Endodermal cell (in vitro differentiated cells): ENCODE measurements at places on chromosomes 3 and 15. TPM values are rescaled to one million over a fixed set of nuclear protein-coding genes. Genes with fewer than 3 reads are reported as not detected.

GRCh38 chr3:101865751-101866509 is 16.6 kb downstream of the NFKBIZ start:
- H3K4me3 ChIP-seq: no peak overlapping the region
- DNase-seq: peak; percentile 53
- H3K27me3 ChIP-seq: no peaks in the 10 kb centered on the region
- H3K4me1 ChIP-seq: peaks cover 5% of the 10 kb centered on the region

DNA sequence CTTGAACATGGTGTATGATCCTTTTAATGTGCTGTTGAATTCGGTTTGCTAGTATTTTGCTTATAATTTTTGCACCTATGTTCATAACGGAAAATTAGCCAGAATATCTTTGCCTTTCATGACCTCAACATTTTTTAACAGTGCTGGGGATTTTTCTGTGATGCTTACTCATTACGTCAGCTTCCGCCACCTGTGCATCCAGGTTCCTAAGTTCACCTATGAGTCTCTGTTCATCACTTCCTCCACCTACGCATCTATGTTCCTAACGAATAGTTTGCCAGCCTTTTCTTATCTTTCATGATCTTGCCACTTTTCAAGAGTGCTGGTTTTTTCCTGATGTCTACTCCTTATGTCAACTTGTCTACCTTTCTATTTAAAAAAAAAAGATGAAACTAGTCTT is 16.5 kb downstream of the AADACL2 start:
- no peak overlapping the region for H3K4me3 ChIP-seq
- no peak for DNase-seq
- no peaks in the 10 kb centered on the region for H3K36me3 ChIP-seq
- H3K27ac ChIP-seq: no peak overlapping the region

DNA sequence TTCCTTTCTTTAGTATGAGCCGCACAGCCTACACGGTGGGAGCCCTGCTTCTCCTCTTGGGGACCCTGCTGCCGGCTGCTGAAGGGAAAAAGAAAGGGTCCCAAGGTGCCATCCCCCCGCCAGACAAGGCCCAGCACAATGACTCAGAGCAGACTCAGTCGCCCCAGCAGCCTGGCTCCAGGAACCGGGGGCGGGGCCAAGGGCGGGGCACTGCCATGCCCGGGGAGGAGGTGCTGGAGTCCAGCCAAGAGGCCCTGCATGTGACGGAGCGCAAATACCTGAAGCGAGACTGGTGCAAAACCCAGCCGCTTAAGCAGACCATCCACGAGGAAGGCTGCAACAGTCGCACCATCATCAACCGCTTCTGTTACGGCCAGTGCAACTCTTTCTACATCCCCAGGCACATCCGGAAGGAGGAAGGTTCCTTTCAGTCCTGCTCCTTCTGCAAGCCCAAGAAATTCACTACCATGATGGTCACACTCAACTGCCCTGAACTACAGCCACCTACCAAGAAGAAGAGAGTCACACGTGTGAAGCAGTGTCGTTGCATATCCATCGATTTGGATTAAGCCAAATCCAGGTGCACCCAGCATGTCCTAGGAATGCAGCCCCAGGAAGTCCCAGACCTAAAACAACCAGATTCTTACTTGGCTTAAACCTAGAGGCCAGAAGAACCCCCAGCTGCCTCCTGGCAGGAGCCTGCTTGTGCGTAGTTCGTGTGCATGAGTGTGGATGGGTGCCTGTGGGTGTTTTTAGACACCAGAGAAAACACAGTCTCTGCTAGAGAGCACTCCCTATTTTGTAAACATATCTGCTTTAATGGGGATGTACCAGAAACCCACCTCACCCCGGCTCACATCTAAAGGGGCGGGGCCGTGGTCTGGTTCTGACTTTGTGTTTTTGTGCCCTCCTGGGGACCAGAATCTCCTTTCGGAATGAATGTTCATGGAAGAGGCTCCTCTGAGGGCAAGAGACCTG is 13.2 kb downstream of the GREM1 start:
- peak; percentile 91 for DNase-seq
- H3K27ac ChIP-seq: no peak overlapping the region
- no peak overlapping the region for H3K4me3 ChIP-seq
- no peaks in the 10 kb centered on the region for H3K27me3 ChIP-seq

DNA sequence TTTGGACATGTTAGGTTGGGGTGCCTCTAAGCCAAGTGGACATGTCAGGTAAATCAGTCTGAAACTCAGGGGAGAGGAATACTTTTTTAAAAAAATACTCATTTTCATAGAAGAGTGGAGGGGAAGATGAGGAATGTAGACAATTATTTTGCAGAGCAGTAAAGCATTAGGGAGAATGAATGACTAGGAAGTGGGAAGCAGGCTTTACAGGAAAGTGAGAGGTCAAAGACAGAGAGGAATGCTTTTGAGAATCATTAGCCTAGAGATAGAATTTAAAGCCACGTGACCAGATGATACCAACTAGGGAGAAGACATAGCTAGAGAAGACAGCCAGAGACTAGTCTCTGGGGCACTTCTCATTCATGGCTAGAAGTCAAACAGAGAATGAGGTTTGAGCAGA is 91.0 kb downstream of the RAD18 start:
- no peaks in the 10 kb centered on the region for H3K27me3 ChIP-seq
- H3K4me3 ChIP-seq: no peak overlapping the region
- H3K27ac ChIP-seq: no peak overlapping the region
- no peak for DNase-seq
- H3K36me3 ChIP-seq: peaks cover 8% of the 10 kb centered on the region
- no peaks in the 10 kb centered on the region for H3K4me1 ChIP-seq

GRCh38 chr15:23850666-23851065 is 163.6 kb upstream of the NDN start:
- no peaks in the 10 kb centered on the region for H3K27me3 ChIP-seq
- DNase-seq: no peak
- no peak overlapping the region for H3K27ac ChIP-seq
- no peaks in the 10 kb centered on the region for H3K4me1 ChIP-seq
- H3K36me3 ChIP-seq: no peaks in the 10 kb centered on the region

DNA sequence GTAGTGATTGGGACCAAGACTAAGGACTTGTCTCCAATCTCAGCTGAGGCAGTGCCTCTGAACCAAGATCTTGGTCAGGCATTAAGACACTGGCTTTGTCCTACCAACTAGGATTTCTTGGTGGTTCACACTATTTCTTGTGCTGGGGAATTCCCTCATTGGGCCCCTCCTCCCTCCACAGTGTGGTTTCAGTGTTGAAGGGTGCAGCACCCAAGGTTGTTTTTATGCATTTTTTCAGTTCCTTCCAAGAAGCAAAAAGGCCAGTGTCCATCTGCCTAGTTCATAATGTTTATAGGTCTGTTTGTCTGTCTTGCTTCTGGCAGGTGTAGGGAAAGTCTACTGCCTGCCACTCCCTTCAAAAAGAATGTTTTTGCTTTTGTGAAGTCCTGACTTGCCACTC is 10.6 kb upstream of the ITPKA start:
- H3K27me3 ChIP-seq: no peaks in the 10 kb centered on the region
- H3K4me3 ChIP-seq: no peak overlapping the region
- no peaks in the 10 kb centered on the region for H3K4me1 ChIP-seq
- no peak overlapping the region for H3K27ac ChIP-seq
- no peak for DNase-seq

- no peaks in the 10 kb centered on the region for H3K27me3 ChIP-seq
- H3K36me3 ChIP-seq: no peaks in the 10 kb centered on the region
- H3K4me3 ChIP-seq: no peak overlapping the region
- no peak overlapping the region for H3K27ac ChIP-seq
Measured at GRCh38 chr3:151468284-151468917, 7.5 kb upstream of the IGSF10 start.

DNA sequence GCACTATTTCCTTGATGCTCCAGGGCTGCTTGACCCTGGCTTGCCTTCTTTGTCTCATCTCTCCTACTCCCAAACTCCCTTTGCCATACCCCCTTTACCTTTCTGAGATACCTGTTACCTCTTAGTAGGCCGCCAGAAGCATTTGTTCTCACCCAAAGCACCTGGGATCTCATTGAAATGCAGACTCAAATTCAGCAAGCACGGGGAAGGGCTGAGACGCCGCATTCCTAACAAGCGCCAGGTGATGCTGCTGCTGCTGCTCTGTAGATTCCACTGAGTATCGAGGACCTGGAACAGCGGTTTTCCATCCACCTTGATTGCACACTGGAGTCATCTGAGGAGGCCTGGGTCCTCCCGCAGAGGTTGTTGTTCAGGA is 91.8 kb downstream of the TMEM266 start:
- no peaks in the 10 kb centered on the region for H3K27me3 ChIP-seq
- no peak overlapping the region for H3K4me3 ChIP-seq
- H3K27ac ChIP-seq: no peak overlapping the region
- no peaks in the 10 kb centered on the region for H3K4me1 ChIP-seq
- H3K36me3 ChIP-seq: no peaks in the 10 kb centered on the region

GRCh38 chr15:32715276-32715675 is 2.5 kb upstream of the GREM1 start:
- no peaks in the 10 kb centered on the region for H3K36me3 ChIP-seq
- no peak overlapping the region for H3K4me3 ChIP-seq
- no peak for DNase-seq

GRCh38 chr3:81968658-81969057 is 207.2 kb upstream of the GBE1 start:
- DNase-seq: no peak
- H3K27me3 ChIP-seq: no peaks in the 10 kb centered on the region
- no peaks in the 10 kb centered on the region for H3K36me3 ChIP-seq
- H3K4me1 ChIP-seq: no peaks in the 10 kb centered on the region

DNA sequence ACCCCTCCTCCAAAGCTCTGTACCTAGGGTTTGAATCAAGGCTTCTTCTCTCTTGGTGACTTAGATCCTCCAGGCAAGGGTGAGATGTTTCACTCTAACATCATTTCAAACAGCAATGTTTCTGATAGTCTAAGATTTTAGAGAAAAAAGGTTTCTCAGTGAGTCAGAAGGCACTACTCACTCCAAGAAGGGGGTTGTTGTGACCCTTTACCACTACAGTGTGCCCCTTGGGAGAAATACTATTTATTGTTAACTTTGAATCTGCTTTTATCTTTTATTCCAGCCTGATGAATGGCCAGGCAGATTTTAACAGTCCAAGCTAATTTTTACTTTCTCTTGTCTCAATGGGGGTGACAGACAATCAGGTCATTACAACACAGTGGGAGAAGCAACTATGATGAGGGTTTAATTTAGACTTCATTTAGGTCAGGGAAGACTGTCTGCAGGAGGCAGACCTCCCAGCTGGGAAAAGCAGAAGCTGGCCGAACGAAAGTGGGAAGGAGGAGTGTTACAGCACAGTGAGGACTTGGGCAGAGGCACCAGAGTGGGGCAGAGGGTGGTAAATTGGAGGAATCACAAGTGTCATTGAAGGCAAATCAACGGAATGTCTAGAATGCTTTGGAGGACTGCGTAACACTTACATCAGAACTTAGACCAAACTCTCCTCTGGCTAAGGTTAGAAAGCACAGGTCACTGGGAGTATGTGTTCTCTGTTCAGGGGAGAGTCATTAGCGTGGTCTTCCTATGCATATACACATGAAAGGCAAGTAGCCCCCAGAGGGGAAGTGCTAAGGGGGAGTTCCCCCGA is 21.2 kb downstream of the ZNF860 start:
- H3K36me3 ChIP-seq: no peaks in the 10 kb centered on the region
- peak; percentile 44 for DNase-seq
- no peaks in the 10 kb centered on the region for H3K27me3 ChIP-seq
- H3K27ac ChIP-seq: no peak overlapping the region
- H3K4me3 ChIP-seq: no peak overlapping the region

The FOXL2NB gene
- 0.24 TPM in 1 of 3 replicates, not detected in the others for total RNA-seq

DNA sequence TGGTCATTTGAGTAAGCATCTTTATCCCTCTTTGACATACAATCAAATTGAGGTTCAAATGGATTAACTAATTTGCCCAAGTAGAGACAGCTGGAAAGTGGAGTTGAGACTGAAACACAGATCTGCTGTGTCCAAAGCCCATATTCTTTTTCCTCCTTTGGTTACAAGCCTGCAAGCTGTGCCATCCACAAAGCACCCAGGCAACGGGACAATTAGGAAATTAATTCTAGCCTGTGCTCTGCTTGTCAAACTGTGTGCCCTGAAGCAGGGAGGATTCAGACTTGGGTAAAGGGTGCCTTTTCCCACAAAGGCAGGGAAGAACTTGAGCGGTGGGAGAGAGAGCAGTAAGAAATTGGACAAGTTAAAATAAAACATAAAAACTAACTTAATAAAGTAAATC is 127.9 kb downstream of the DTWD1 start:
- H3K36me3 ChIP-seq: no peaks in the 10 kb centered on the region
- DNase-seq: no peak
- no peak overlapping the region for H3K4me3 ChIP-seq
- H3K27me3 ChIP-seq: no peaks in the 10 kb centered on the region
- no peak overlapping the region for H3K27ac ChIP-seq

- H3K27ac ChIP-seq: no peak overlapping the region
- H3K36me3 ChIP-seq: no peaks in the 10 kb centered on the region
- no peak for DNase-seq
- no peaks in the 10 kb centered on the region for H3K4me1 ChIP-seq
- H3K4me3 ChIP-seq: no peak overlapping the region
- H3K27me3 ChIP-seq: no peaks in the 10 kb centered on the region
Measured at GRCh38 chr15:85277847-85278370, 102.5 kb upstream of the AKAP13 start.

The ZNF502 gene
- 0.07 and 0.29 TPM in 2 replicates for total RNA-seq

DNA sequence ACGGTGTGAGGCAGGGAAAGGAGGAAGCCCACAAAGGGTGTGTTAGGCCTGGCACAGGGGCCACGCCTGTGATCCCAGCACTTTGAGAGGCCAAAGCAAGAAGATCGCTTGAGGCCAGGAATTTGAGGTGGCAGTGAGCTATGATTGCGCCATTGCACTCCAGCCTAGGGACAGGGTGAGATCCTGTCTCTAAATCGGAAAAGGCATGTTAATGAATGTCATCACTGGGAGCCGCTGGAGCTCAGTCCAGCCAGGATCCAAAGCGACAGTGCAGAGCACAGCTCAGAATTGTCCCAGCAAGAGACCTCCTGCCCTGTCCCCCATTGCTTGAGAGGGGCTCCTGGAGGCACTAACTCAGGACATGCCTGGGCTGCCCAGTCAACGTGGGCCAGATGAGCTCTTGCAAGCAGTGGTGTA is 15.0 kb upstream of the FBLN2 start:
- H3K4me3 ChIP-seq: no peak overlapping the region
- H3K27me3 ChIP-seq: no peaks in the 10 kb centered on the region
- no peak overlapping the region for H3K27ac ChIP-seq

- no peaks in the 10 kb centered on the region for H3K36me3 ChIP-seq
- no peaks in the 10 kb centered on the region for H3K27me3 ChIP-seq
- DNase-seq: peak; percentile 48
- H3K27ac ChIP-seq: no peak overlapping the region
- peaks cover 4% of the 10 kb centered on the region for H3K4me1 ChIP-seq
Measured at GRCh38 chr3:56928379-56929068, 126.8 kb upstream of the ARHGEF3 start.

GRCh38 chr15:83567318-83567717 is 86.6 kb upstream of the ADAMTSL3 start:
- H3K27ac ChIP-seq: no peak overlapping the region
- H3K4me1 ChIP-seq: no peaks in the 10 kb centered on the region
- H3K4me3 ChIP-seq: no peak overlapping the region
- no peaks in the 10 kb centered on the region for H3K36me3 ChIP-seq

GRCh38 chr15:29456964-29457363 is 187.3 kb upstream of the NSMCE3 start:
- no peaks in the 10 kb centered on the region for H3K4me1 ChIP-seq
- DNase-seq: no peak
- no peaks in the 10 kb centered on the region for H3K27me3 ChIP-seq
- no peaks in the 10 kb centered on the region for H3K36me3 ChIP-seq
- no peak overlapping the region for H3K4me3 ChIP-seq
- no peak overlapping the region for H3K27ac ChIP-seq

The ILDR1 gene
- 2.0 to 3.6 TPM (median 2.7 TPM) in 3 replicates for total RNA-seq

The ARHGEF3 gene
- 11.1 and 14.1 TPM in 2 replicates for total RNA-seq
